ENCODE measurements at places on chromosomes 12 and 14.

- no peak for DNase-seq
Observed at GRCh38 chr12:52865090-52865944, 16.5 kb upstream of the KRT78 start.

- DNase-seq, result no peak
Observed at GRCh38 chr12:131628766-131629448, 82.0 kb upstream of the SFSWAP start.

DNA sequence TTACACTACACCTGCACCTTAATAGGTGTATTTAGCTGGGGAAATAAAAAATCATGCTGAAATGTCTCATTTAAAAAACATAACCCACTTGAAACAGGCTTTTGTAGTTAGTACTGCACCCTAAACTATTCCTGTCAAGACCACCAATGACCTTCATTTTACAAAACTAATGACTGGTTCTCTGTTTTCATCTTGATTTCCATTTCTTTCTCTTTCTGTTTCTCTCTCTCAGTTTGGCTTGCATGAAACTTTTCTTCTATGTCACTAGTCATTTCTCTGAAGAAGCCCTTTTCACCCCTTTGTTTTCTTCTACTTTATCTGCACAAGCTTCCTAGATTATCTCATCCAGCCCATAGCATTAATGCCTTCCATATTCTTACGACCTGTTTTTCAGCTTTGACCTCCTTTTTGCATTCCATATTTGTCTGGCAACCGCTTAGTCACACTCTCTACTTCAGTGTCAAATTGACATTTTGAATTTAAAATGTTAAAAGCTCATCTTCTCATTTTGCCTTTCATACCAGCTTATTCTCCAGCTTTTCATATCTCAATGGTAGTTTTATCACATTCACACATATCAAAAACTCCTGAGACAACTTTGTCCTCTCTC, 32.7 kb upstream of the KLRF1 start:
- DNase-seq, result no peak

GRCh38 chr14:52003324-52003723, 14.0 kb downstream of the RTRAF start:
- DNase-seq, result no peak

DNA sequence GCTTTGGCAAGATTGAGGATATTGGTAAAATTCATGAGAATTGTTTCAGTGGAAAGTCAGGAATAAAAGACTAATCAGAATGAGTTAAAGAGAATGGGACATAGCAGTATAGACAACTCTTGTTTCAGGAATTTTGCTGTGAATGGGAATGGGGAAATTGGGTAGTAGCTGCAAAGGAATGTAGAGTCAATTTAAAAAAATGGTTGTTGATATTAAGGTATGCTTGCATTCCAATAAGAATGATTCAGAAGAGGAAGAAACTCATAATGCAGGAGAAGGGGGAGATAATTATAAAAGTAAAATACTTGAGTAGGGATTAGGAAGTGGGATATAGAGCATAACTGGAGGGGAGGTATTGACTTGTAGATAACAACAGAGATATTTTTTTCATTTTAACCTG, 40.7 kb downstream of the MNAT1 start:
- no peak for DNase-seq

DNA sequence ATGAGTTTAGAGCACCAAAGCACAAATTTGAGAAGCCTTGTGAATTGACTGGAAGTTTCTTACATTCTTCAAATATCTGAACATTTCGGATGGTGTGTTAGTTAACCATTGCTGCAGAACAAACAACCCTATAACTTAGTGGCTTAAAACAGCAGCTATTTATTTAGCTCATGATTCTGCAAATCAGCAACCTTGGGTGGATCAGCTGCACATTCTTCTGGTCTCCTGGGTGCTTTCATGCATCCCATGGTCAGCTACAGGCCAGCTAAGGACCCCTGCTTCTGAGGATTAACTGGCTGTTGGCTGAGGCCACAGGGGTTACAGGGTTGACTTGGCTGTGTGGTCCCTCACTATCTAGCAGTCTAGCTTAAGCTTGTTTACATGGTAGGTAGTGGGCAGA, 114.0 kb upstream of the HIF1A start:
- DNase-seq, result no peak

DNA sequence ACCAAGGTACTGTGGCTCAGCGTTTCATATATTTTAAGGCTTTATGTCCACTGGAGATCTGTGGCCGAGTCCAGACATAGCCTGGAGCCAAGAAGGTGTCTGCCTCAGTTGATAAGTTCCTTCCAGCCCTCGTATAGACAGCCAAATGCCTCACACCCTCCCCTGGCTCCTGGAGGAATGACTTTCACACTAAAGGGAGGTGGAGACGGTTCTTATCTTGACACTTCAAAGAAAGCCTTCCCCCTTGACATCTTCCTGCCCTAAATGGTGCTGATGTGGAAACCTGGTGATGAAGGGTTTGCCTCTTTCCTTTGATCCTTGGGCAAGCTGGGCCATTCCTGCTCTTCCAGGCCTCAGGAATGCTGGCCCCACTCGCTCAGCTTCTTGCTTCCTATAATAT, 474.8 kb upstream of the TBX3 start:
- no peak for DNase-seq

GRCh38 chr14:23438101-23438971, 2.9 kb upstream of the MYH7 start:
- DNase-seq, result no peak

- no peak for DNase-seq
Observed at GRCh38 chr14:101113835-101114725, 210.6 kb upstream of the RTL1 start.

DNA sequence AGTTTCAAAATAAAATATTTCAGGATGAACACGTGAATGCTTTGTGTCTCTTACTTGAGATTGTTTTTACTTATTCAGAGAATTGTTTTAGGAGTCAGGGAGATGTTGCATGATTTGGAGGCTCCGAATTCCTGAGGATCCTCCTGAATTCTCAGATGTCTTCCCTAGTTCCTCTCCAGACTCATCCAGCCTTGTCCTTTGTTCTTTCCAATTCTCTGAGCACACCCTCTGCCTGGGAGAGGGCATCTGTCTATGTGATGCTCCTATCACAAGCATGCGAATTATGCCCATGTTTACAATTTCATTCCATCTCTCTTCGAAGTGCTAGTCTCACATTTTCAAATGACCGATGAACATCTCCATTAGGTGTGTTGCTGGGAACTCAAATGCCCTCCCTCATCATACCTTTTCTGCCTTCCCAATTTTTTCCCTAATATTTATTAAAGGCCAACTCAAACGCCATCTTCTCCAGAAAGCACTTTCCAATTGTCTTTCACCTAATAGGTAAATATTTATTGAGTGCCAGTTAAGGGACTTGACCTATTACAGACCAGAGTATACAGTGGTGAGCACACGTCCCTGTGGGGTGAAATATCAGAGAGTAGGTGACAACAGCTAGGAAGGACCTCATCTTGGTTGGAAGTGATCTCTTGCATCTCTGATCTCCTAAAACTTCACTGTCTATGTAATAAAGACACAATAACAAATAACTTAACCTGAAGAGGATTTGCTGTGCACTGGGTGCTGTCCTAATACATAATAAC, 64.4 kb downstream of the ARF6 start:
- no peak for DNase-seq

DNA sequence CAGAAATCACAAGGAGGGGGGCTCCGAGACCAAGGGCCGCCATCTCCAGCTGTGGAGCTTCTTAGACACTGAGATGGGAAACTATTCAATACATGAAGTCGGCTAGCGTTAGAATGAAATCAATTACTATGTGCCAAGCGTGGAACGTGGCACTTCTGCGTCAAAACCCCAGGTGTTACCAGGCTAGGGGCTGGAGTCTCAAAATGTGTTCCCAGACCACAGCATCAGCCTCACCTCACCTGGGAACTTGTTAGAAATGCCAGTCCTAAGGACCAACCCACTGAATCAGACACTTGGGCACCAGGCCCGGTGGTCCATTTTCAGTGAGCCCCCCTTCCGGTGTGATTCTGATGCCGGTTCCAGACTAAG, 5.0 kb upstream of the SETD1B start:
- no peak for DNase-seq

- no peak for DNase-seq
Observed at GRCh38 chr12:124179936-124180607, 114.8 kb upstream of the RFLNA start.

GRCh38 chr12:93003531-93004239, 74.6 kb upstream of the EEA1 start:
- DNase-seq, result no peak

DNA sequence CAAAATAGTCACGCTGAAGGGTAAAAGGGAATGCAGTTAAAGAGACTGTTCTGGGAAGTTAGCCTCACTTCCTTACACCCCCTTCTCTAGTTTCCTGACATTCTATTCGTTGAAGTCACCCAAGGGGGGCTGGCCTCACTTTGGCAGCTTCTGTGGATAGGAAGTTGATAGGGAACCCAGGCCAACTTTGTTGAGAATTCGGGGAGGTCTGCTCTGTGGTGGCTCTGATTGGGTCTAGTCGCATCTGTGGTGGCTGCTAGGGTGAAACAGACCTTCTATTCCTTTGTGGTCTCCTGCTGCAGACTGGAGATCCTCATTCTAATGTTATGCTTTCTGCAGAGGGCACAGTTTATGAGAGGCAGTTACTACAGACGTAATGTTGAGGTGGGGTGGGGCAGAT, 28.8 kb upstream of the GZMB start:
- no peak for DNase-seq

- DNase-seq, result no peak
Observed at GRCh38 chr12:21453312-21453852, 15.9 kb downstream of the PYROXD1 start.

- DNase-seq, result no peak
Observed at GRCh38 chr12:14185427-14186192, 179.9 kb upstream of the ATF7IP start.

GRCh38 chr12:40650038-40650704, 42.1 kb upstream of the CNTN1 start:
- no peak for DNase-seq

DNA sequence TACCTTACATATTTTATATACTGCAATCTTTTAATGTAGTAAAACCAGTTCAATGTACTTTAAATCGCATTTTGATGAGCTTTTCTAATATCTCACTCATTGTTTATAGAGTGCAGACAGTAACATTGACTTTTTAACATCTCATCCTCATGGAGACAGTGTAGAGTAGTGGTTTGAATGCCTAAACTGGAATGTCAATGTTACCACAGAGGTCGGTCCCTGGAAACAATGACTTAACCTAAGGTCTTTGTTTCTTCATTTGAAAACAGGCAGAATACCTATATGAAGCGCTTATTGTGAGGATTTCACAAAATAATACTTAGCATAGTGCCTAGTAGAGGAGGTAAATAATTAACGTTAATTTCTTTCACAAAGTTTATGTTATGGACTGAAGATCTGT, 5.0 kb downstream of the CDK17 start:
- DNase-seq, result no peak

DNA sequence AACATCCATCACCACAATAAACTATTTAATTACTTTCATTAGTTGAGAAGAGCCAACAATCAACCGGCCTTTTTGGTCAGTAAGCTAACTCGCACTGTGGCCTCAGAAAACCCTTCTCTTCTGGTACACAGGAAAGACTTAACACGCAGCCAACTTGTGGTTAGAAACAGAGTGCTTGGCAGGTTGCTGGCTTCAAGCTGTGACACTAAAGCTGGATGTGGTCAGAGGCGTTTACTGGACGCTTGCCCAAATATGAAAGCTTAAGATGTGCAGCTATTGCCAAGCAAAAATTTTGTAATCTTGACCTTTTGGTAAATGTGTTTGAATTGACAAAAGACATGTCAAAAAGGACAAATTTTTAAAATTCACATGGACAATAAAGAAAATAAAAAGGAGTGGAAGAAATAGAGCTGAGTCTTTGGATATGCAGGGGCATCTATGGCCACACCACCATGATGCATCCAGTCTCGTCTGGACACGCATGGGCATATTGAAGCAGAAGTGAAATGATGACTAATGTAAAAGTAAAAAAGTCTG, 2.6 kb upstream of the KLRK1 start:
- DNase-seq, result no peak

DNA sequence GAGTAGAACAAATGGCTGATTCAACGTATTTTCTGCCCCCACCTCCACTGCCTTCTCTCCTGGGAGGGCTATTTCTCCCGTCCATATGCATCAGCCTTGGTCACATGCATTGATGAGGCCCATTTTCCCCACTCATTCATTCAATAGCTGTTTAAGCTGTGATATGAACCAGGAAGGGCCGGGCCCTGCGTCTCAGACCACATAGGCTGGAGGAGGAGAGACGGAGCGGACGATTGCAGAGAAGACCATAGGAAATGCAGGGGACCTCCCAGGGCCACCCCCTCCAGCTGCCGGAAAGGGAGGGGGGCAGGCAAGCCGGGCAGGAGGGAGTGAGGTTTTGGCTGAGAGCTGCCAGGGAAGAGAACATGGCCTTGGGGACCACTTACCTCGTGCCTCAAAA, 104.4 kb upstream of the TMEM132D start:
- no peak for DNase-seq

DNA sequence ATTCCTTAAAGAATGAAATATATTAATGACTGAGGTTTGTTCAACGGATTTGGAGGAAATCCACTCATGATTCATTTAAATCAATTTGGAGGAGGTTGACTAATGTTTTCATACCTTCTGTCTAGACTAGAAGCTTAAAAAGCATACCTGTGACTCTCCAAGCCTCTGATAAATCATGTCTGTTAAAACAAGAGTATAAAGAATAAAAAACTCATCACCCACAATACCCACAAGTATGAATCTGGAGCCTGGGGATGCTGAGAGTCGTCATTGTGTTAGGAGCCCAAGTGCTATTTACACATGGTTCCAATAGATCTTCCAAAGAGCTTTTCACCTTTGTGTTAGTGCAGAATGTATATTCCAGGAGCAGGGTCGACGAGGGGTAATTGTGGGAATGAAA, 86.8 kb upstream of the ADAMTS20 start:
- DNase-seq, result no peak

- DNase-seq, result no peak
Observed at GRCh38 chr12:55932551-55932910, 1.6 kb downstream of the DGKA start.

GRCh38 chr12:93569656-93570551, 2.6 kb upstream of the SOCS2 start:
- peak; percentile 58 for DNase-seq

GRCh38 chr12:12513416-12514006, 49.2 kb downstream of the DUSP16 start:
- no peak for DNase-seq

Measured in stimulated activated CD8-positive, alpha-beta memory T cell treated with anti-CD3 and anti-CD28 coated beads, Interleukin-7, amount 100 ng/mL, for 1 hour (primary cell).